ENCODE measurements at places on chromosomes 5 and 9. TPM values are rescaled to one million over a fixed set of nuclear protein-coding genes. Genes with fewer than 3 reads are reported as not detected.

DNA sequence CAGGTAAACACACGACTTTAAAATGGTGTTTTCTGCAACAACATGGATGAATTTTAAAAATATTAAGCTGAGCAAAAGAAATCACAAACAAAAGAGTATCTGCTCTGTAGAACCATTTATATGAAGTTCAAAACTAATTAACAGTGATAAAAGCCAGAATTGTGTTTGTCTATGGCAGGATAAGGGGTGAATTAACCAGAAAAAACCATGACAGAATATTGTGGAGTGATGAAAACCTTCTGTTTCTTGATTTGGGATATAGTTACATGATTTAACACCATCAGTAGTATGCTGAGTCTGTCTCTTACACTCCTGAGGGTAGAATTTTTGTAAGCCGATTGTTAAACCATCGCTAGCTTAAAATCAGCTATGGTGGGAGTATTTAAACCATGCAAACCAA, 101.7 kb upstream of the ZNF366 start:
- no peak for DNase-seq

DNA sequence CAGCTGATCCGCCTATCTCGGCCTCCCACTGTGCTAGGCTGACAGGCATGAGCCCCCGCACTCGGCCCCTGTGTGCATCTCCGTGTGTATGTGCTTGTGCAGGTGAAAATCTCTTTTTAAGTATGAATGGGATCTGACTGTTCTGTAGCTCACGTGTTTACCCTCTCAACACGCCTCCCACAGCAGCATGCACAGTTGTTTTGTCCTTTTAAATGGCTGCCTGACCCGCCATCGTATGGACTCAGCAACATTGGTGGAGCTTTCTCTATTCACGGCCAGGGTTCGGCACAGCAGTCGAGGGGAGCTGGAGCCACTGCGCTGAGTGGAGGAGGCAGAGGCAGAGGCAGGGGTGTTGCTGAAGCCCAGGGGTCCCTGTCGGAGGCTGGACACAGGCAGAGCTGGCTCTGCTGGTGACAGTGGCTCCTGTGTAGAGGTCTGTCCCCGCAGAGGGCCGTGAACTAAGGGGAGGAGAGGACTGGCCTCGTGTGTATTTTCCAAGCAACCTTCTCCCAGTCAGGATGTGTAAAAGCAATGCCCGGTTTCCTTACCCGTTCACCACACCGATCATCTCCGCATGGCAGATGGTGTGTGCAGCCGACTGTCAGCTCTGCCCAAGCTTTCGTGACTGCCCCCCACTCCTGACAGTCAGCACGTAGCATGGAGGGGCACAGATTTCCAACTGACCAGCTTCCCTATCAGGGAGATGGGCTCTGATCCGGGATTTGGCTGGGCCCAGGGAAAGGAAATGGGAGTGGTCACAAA, 37.3 kb downstream of the MRPL36 start:
- DNase-seq = no peak

GPX3 gene
- total RNA-seq = 5.5 TPM

MRPS2 gene
- 93.2 TPM for total RNA-seq

GRCh38 chr5:6909901-6910300, 196.7 kb downstream of the TENT4A start:
- no peak for DNase-seq

KIAA1958 gene
- 7.1 TPM for total RNA-seq

- no peak for DNase-seq
Observed at GRCh38 chr5:135671966-135672365, 93.2 kb upstream of the CXCL14 start.

- DNase-seq = no peak
Observed at GRCh38 chr9:74006935-74007334, 490.2 kb upstream of the RORB start.

DNA sequence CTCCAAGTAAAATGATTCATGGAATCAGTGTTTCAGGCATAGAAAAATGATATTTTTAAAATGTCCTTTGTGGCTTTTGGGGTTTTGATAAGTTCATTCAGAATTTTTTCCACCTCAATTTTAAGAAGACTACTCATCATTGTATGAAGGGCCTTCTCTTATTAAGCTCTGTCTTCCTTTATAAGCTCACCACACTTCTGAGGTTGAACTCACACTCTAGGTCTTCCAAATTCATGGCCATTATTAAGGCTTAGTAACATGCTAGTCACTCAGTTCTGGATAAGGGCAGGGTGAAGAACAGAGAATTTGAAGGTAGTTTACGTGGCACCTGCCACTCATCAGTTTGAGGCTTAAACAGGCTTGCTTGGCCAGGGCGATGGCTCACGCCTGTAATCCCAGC, 4.2 kb downstream of the MELK start:
- DNase-seq = no peak

IQGAP2 gene
- total RNA-seq = 11.7 TPM

GABBR2 gene
- 9.7 TPM for total RNA-seq

DNA sequence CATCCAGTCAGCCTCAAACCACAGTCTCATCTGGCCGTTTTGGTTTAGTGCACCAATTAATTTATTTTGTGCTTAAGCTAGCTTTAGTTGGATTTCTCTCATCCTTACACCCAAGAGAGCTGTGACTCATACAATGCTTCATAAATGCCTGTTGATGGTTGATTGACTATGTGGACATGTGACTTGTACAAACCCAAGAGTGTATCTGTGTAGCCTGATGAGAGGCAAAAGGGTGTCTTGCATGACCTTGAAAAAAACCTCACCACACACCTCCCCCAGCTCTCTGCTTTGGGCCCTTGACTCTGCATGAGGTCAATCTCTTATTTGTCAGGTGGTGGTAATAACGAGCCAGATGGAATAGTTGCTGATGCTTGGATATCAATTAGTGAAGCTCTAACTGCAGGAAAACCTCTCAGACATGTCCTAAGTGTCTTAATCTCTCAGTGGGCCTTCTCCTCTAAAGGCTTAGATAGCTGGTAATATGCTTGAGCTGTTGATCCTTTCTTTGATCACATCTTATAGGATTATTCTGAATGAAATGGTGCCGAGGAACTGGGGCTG, 10.6 kb upstream of the GLRA1 start:
- no peak for DNase-seq

DNA sequence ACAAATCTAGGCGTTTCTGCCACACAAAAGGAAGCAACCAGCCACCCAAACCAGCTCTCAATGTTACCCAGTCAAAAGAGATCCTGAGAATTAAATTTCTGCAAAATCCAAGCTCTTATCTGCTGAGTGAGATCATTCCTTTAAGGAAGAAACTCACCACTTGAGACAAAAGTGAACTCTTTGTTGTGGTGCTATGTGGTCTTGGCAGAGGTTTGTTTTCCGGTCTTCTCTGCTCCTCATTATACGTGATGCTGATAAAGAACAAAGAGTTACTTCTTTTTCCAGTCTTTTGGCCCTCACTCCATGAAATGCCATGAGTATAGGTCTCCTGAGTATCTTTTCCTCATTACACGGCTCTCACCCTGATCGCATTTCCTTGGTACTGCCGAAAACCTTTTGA, 82.1 kb downstream of the PRKACG start:
- DNase-seq = no peak

- DNase-seq = no peak
Observed at GRCh38 chr5:143413958-143414669, 10.6 kb upstream of the NR3C1 start.

GRCh38 chr5:133261993-133262392, 210.2 kb downstream of the HSPA4 start:
- DNase-seq = no peak

DNA sequence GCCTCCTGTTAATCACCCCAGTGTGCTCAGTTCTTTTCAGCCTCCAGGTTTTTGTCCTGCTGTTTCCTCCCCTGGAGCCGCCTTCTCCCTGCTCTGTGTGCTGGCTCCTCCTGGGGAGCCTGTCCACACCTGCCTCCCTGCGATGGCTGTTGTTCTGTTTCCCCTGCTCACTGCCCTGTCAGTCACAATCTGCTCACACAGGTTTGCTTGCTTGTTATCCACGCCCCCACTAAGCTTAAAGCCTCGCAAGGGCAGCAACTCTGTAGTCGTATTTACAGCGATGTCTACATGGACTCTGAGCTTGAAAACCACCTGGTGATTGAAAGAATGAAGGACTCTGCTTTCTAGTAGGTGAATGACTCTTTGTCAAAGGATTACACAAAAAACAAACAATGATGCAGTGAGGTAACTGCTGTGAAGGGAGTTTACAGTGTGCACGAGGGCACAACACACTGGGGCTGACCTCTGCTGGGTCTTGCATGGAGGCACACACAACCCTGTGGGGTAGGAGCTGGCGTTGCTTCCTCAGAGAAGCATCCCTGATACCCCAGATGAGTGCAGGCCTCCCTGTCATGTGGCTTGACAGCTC, 39.6 kb upstream of the TEX48 start:
- no peak for DNase-seq

DNA sequence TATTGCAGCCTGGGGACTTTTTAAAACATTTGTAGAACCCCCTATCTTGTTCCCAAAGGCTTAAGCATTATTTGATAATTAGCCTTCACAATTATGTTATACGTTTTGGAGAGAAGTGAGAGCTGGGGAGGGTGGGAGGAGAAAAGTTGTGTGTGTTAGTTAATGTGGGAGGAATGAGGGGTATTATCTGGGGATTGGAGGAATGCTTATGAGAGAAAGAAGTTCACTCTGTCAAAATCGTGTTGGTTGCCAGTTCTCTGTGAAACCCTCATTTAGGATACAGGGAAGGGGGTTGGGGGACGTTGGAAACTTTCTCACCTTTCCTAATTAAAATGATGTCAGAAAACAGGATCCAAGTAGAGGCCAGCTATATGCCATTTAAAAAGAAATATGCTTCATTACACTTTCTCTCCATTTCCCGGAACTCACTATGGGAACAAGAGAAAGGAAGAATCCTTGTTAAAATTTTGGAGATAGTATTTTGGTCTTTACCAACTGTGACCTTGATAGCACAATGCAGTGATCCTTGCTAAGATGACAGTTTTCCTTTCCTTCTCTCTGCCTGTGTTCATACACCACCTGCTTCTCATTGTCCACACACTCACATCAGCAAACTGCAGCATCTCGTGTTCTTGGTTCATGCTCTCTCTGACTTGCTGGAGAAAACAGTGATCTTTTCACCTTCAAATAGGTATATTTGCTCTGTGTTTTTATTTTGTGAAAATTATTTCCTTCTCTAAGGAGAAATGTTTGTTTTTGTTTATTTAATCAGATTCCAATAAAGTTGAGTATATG, 336.7 kb upstream of the CLINT1 start:
- DNase-seq = no peak

KCNV2 gene
- not detected for total RNA-seq
